Activated CD4-positive, alpha-beta T cell treated with anti-CD3 and anti-CD28 coated beads, Interleukin-2, amount 10 ng/mL, durations not matched to agents 24 days and 14 days (primary cell): ENCODE measurements at places on chromosomes 3 and 15. TPM values are rescaled to one million over a fixed set of nuclear protein-coding genes. Genes with fewer than 3 reads are reported as not detected.

The RASL12 gene
- total RNA-seq: not detected in 2 replicates

The NUDT16 gene
- total RNA-seq: 8.4 TPM in 2 replicates

The RBP2 gene
- not detected in 2 replicates for total RNA-seq

The STRA6 gene
- total RNA-seq: not detected in 2 replicates

DNA sequence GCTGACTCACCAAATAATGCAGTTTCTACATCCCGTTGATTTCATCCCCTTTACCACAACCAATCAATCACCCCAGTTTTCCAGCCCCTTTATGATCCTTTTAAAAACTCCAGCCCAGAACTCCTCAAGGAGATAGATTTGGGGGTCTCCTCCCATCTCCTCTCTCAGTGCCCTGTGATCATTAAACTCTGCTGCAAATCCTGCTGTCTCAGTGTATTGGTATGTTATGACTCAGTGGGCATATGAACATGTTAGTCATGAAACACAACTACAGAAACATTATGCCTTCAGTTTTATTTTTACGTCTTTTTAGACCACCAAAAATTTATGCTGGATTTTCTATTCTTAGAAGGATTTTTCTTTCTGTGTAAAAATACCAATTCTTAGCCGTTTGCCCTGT lies 213.7 kb downstream of the DIPK2A start:
- H3K4me1 ChIP-seq: no peaks in the 10 kb centered on the region
- DNase-seq: no peak
- H3K4me3 ChIP-seq: no peak overlapping the region
- no peak overlapping the region for H3K27ac ChIP-seq

- no peak for DNase-seq
- H3K36me3 ChIP-seq: no peaks in the 10 kb centered on the region
- H3K4me3 ChIP-seq: no peak overlapping the region
These were observed 67.2 kb downstream of the LSAMP start for GRCh38 chr3:116378077-116378476.

- no peak for DNase-seq
- no peaks in the 10 kb centered on the region for H3K27me3 ChIP-seq
- H3K36me3 ChIP-seq: no peaks in the 10 kb centered on the region
- no peak overlapping the region for H3K4me3 ChIP-seq
These were observed 89.5 kb downstream of the CHRNA7 start for GRCh38 chr15:32119694-32120330.

DNA sequence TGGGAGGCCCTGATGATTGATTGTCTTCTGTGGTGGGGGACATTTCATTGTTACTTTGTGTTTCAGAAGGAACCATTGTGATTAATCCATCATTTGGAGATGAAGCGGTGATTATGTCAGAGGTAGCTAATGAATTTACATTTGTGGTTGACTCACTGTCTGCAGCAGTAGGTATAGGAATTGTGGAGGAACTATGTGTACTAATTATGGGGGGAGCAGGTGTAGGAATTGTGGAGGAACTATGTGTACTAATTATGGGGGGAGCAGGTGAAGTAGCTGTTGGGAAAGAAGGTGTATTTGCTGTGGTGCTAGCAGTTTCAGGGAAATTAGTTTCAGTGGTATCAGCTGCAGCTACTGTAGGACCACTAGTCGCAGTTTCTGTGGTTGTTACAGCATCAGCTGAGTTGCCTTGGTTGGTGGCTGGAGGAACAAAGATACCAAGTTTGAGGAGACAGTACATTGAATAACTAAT lies 6.9 kb downstream of the MUC13 start:
- no peaks in the 10 kb centered on the region for H3K36me3 ChIP-seq

GRCh38 chr15:72034351-72034750 lies 83.6 kb downstream of the MYO9A start:
- no peak for DNase-seq
- H3K27ac ChIP-seq: no peak overlapping the region
- no peak overlapping the region for H3K4me3 ChIP-seq
- H3K36me3 ChIP-seq: no peaks in the 10 kb centered on the region

GRCh38 chr15:71226536-71227455 lies 111.5 kb downstream of the THSD4 start:
- DNase-seq: no peak
- no peaks in the 10 kb centered on the region for H3K36me3 ChIP-seq
- no peaks in the 10 kb centered on the region for H3K4me1 ChIP-seq
- H3K4me3 ChIP-seq: no peak overlapping the region

- no peak overlapping the region for H3K27ac ChIP-seq
- no peak overlapping the region for H3K4me3 ChIP-seq
- no peaks in the 10 kb centered on the region for H3K36me3 ChIP-seq
- DNase-seq: no peak
- H3K4me1 ChIP-seq: no peaks in the 10 kb centered on the region
These were observed 744.7 kb downstream of the EPHA3 start for GRCh38 chr3:89851974-89852621.

GRCh38 chr3:29324180-29324651 lies 43.3 kb downstream of the RBMS3 start:
- DNase-seq: no peak
- no peak overlapping the region for H3K27ac ChIP-seq
- peaks cover 5% of the 10 kb centered on the region for H3K4me1 ChIP-seq
- H3K4me3 ChIP-seq: no peak overlapping the region
- no peaks in the 10 kb centered on the region for H3K36me3 ChIP-seq

- H3K4me3 ChIP-seq: no peak overlapping the region
- DNase-seq: no peak
- H3K36me3 ChIP-seq: no peaks in the 10 kb centered on the region
- H3K27me3 ChIP-seq: peaks cover 2% of the 10 kb centered on the region
- H3K27ac ChIP-seq: no peak overlapping the region
These were observed 69.5 kb downstream of the CACNA2D2 start for GRCh38 chr3:50433954-50434353.

GRCh38 chr15:78130466-78131294 lies 565 bp downstream of the CIB2 start:
- H3K4me3 ChIP-seq: peak overlapping the region; percentile 84
- H3K4me1 ChIP-seq: peaks cover 28% of the 10 kb centered on the region
- H3K27me3 ChIP-seq: no peaks in the 10 kb centered on the region

GRCh38 chr3:144029769-144030168 lies 58.1 kb downstream of the DIPK2A start:
- no peak for DNase-seq
- H3K27ac ChIP-seq: no peak overlapping the region
- H3K4me1 ChIP-seq: peaks cover 4% of the 10 kb centered on the region
- no peak overlapping the region for H3K4me3 ChIP-seq
